HL-60 (cell line): ENCODE measurements at places on chromosomes 5 and 9.

GRCh38 chr5:128093368-128093767, 9.8 kb downstream of the SLC12A2 start:
- DNase-seq = no peak

GRCh38 chr9:126499005-126499910, 114.5 kb upstream of the LMX1B start:
- no peak for DNase-seq

- DNase-seq = no peak
Measured at GRCh38 chr9:18568973-18569372, 95.0 kb downstream of the ADAMTSL1 start.

DNA sequence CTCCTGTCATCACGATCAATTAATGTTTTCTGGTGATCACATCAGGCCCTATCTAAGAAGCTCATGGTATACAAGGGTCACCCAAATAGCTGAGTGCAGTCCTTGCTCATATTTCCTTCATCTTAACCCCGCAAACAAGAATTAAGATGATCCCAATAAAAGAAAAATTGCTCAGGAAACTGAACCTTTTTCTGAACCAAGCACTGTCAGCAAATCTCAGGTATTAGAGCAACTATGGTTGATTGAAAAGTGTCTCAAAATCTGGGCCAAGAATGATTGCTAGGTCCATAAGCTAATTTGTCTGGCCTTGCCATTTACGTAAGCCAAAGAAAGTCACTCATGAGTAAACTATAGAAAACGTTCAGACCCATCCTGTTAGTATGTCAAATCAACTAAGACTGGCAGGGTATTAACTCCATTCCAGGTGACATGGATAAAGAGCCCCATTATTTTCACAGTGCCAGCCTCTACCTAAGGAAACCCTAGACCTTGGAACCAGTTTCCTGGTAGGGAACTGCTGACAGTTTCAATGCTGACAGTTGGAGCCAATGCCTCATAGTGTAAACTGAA, 209.3 kb downstream of the DEPDC1B start:
- no peak for DNase-seq

GRCh38 chr5:96143450-96143849, 181.8 kb upstream of the ELL2 start:
- no peak for DNase-seq

DNA sequence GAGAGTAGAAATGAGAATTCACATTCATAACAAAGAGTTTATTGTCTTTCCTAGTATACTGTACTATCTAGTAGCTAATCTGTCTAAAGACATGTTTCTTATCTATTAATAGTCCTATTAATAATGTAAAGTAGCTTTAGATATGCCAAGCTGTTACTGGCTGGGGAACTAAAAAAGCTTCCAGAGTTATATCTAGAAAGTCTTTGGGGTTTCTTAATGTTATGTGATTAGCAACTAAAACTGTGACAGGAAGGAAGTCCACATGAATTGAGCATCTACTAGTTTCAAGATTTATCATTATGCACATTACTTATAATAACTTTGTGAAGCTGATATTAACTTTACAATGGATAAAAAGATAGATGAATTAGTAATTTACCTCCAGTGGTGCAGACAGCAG, 122.7 kb upstream of the CDKN2B start:
- no peak for DNase-seq

DNA sequence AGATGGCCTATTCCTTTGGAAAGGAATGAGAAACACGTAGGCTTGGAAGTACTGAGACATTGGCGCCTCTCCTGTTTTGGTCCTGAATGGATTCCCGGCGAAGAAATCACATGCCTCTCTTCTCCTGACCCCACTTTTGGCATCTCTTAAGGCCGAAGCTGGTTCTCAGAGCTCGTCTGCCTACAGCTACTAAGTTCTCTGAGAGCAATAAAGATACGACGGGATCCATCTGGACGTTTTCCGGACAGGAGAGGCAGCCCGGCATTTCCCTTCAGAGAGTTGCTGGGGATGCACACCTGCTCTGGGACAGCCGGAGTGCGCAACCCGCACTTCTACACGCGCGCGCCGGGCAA, 336.8 kb upstream of the PUM3 start:
- DNase-seq = no peak

DNA sequence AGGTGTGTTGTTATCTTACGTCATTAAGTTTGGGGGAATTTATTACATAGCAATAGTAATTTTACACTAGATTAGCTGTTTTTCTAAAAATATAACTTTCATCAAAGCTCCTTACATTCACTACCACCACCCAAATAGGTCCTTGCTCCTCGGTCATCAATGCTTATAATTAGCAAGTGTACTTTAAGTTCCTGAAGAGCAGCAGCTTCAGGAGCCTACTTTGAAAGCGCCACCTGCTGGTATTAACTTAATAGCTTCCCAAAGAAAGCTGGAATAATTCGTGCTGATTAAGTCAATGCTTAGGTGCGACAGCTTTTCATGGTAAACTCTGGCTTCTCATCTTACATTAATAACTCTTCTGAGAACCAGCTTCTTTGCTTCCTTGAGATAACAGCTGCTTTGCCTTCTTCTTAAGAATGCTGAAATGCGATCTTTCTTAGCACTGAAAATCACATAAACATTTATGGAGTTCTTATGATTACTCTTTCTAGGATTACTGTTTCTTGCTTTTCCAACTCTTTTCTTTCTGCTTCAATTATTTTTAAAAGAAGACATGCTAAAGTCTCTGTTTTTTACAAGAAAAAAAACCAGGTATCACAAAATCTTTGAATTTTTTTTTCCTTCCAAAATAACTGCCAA, 10.0 kb upstream of the C5 start:
- peak; percentile 55 for DNase-seq

DNA sequence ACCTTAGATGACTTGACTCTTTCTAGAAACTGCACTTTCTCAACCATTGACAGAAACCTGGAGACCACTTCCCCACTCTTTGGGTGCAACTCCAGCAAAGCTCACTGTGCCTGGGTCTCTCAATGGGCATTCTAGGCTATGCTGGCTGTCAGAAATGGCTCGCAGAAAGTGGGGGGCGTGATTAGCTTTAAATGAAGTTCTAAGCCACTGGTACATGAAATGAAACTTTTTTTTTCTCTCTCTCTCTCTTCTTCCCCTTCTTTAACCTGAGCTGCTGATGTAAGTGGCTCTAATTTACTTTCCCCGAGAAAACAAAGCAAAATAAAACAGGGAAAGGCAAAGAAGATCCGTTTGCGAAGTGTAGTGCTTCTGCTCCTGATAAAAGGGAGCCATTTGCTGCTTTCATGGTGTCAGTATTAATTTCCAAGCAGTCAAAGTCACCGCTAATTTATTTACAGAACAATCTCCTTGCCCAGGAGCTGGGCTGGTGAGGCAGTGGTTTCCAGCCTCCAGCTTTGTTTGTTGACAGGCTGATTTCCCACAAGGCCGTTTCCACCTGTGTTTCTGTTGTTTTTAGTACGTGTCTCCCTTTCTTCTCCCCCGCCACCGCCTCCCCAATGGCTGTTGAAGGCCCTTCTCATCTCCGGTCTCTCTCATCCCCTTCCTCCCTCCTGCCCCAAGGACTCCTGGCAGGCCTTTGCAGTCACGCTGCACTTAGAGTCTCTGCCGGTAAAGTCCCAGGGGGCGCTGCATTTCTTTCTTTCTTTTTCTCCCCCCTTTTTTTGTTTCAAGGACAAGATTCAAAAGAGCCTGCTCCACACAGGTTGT, 422.9 kb downstream of the EBF1 start:
- no peak for DNase-seq

GRCh38 chr5:113463032-113463431, 25.2 kb downstream of the MCC start:
- DNase-seq = no peak

DNA sequence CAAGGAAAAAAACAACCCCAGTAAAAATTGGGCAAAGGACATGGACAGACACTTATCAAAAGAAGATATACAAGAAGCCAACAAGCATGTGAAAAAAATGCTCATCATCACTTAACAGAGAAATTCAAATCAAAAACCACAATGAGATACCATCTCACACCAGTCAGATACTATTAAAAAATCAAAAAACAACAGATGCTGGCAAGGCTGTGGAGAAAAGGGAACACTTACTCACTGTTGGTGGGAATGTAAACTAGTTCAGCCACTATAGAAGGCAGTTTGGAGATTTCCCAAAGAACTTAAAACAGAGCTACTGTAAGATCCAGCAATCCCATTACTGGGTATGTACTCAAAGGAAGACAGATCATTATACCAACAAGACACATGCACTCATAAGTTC, 157.4 kb downstream of the EDIL3 start:
- DNase-seq = no peak

- DNase-seq = no peak
Measured at GRCh38 chr9:130779153-130779855, 55.8 kb upstream of the ABL1 start.

DNA sequence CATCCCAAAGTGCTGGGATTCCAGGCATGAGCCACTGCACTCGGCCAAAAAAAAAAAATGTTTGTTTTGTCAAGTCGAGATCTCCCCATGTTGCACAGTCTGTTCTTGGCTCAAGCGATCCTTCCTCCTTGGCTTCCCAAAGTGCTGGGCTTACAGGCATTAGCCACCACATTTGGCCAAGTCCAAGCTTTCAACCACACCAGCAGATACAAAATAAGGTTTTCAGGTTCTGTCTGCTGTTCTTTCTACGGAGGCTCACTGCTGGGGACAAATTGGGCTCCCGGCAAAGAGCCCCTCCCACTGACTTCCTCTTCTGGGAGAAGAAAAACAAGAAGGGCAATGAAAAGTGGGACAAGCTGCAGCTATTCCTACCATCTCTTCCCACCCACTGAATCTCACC, 37.6 kb upstream of the GGTA1 start:
- no peak for DNase-seq
